Suppressor macrophage treated with lipopolysaccharide for 1 hour (primary cell): ENCODE measurements at places on chromosomes 12 and 14.

GRCh38 chr12:56160193-56160763 lies 2.1 kb downstream of the MYL6 start:
- peak; percentile 54 for DNase-seq

- peak; percentile 61 for DNase-seq
Measured at GRCh38 chr12:38892087-38892786, 13.2 kb downstream of the CPNE8 start.

DNA sequence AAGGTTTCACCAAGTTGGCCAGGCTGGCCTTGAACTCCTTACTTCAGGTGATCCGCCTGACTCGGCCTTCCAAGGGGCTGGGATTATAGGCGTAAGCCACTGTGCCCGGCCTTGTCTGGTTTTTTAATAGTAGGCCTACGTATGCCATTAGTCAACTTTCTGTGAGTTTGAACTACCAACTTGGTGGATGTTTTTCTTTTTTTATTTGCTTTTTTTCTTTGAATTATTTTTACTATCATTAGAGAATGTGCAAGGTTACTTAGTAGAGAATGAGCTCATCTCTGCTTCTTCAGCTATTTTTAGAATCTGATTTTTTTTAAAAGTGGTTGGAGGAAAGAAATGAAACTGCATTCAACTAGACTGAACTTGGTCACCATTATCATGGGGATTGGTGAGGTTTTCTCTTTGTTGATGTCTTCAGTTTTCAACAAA lies 51.4 kb downstream of the HMGA2 start:
- peak; percentile 36 for DNase-seq

DNA sequence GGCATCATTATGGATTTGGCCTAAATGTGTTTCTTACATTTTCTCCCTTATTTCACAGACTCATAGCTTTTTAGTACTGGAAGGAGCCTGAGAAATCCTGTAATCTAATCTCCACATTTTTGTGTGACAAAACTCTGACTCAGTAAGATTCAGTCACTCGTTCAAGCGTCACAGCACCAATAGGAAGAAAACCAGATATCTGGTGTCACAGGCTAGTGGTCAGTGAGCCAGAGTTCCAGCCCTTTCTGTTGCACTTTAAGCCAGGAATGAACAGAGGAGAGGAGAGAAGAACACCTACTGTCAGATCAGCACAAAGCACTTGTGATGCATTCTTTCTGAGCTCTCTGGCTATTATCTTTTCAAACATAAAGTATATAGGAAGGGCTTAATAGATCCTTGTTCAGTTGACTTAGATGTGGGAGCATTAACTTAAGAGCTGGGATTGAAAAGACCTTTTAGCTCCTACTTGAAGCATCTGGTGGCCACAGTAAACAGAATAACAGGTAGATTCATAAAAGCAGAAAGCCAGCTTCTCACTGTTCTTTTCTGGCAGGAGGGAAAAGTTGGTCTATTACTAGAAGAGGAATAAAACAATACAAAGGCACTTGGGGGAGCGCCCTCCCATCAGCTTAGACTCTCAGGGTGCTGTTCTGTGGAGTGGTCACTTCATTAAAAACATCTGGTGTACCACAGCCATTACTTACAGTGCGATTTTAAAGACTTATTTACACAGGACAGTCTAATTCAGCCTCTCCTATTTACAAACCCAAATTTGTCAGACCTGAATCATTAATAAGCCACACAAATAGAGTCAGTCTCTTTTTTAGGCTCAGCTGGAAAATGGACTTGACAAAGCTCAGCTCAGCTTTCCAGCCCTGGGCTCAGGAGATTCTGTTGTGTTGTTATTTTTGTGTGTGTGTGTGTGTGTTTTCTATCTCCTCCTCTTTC lies 12.2 kb upstream of the NID2 start:
- DNase-seq = no peak

DNA sequence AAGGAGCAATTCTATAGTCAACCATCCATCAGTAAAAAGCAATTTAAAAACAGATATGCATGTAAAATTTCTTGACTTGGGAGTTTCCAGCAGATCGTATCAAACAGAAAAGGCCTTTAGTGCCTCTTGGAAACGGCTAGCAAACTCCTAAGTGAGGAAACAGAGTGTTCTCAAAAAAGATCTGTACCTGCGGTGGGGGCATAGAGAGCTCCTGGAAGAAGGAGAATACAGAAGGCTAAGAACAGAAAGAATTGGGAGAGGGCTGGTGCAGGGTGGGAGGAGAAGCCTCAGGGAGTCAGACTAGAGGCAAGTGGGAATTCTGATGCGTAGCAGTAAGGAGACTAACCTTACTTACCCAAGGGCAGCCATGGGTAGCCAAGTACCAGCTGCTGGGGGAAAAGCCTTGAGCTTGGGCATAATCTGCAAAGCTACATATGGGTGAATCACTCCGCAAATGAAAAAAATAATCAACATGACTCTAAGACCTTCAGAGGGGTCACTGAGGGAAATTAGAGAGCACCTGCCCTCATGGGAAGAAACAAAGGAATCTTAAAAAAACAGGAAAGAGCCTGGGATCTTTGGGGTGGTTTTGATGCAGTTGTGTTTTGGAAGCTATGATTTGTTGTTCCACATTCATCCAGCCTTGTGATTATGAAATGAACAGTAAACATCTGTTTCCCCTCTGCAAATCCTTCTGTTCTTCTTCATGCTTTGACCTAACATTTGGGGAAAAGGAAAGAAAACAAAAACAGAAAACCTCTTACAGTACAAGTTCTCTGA lies 10.4 kb downstream of the RHOJ start:
- DNase-seq = no peak

DNA sequence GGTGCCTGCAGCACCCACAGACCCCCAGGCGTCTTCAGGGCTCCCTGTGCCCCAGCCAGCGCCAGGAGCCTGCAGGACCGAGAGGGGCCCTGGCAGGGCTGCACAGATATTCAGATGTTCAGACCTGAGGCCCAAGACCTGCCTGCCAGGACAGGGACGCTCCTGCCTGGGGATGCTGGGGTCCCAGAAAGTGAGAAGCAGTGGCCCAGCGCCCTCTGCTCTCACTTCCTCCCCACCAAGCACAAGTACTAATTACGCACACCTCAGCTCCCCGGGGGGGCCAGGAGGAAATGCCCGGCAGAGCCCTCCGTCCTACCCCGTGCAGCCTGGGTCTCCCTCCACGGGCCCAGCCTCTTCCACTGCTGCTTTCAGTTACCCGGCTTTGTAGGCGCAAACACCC lies 28.8 kb upstream of the INF2 start:
- DNase-seq = no peak

DNA sequence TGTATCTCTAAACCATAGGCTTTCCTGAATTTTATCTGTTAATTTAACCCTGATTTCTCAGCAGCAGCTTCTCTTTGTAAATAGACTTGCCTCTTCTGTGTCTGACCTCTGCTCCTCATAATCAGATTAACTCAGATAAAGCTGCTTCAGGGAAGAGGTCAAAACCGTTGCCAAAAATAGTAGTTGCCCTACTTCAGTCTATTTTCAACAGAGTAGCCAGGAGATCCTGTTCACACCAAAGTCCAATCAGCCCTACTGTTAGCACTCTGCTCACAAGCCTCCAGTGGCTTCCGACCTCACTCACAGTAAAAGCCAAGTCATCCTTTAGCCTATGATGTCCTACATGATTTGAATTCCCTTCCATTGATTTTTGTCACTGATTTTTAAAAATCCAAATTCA lies 258.4 kb downstream of the PPFIA2 start:
- DNase-seq = no peak

GRCh38 chr14:77091518-77091917 lies 6.5 kb upstream of the CIPC start:
- no peak for DNase-seq

DNA sequence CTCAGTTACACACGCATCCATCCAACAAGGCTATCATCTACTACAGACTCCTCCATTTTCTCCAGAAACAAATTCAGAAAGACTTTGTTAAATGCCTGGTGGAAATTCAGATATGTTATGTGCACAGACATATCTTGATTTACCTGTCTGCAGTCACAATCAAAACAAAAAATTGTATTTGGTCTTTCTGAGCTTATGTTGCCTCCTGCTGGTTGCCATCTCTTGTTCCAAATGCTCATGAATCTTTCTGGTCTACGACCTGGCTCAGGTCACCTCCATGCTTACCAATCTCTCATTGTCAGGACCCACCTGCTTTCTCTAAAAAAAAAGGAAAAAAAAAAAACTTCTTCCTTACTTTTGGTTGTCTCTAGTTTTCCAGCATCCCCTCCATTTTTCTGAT lies 169.2 kb upstream of the PLXNC1 start:
- DNase-seq = peak; percentile 15

- DNase-seq = no peak
Measured at GRCh38 chr14:57933349-57933748, 67.5 kb upstream of the SLC35F4 start.

GRCh38 chr14:50675597-50675996 lies 7.5 kb upstream of the SAV1 start:
- DNase-seq = no peak

DNA sequence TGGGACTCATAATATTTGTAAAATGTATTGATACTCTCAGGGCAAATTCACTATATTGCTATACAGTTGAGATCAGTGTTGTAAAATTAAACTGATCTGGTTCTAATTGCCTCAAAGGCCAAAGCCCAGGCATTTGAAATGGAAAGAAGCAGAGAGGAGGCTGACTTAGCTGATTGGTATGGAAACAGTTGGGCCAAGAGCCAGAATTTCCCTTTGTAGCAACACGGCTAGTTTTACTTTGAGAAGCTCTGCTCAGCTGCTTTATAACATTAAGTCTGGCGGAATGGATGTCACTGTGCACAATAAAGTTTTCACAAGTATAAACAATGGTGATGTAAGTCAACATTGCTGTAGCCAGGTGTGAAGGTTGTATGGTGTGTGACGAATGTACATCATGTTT lies 186.4 kb downstream of the MSRB3 start:
- DNase-seq = no peak

GRCh38 chr12:8894378-8894777 lies 19.9 kb upstream of the PHC1 start:
- no peak for DNase-seq

DNA sequence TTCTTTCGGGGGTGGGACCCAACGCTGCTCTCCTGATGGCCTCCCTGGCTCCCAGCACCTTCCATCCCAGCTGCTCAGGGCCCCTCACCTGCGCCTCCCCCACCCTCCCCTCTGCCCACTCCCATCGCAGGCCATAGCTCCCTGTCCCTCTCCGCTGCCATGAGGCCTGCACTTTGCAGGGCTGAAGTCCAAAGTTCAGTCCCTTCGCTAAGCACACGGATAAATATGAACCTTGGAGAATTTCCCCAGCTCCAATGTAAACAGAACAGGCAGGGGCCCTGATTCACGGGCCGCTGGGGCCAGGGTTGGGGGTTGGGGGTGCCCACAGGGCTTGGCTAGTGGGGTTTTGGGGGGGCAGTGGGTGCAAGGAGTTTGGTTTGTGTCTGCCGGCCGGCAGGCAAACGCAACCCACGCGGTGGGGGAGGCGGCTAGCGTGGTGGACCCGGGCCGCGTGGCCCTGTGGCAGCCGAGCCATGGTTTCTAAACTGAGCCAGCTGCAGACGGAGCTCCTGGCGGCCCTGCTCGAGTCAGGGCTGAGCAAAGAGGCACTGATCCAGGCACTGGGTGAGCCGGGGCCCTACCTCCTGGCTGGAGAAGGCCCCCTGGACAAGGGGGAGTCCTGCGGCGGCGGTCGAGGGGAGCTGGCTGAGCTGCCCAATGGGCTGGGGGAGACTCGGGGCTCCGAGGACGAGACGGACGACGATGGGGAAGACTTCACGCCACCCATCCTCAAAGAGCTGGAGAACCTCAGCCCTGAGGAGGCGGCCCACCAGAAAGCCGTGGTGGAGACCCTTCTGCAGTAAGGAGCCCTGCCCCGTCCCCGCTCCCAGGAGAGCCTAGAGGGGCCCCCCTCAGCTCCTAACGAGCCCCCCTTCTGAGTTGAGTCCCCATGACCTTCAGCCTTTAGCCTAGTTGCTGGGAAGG lies at the start of gene HNF1A:
TSS of gene HNF1A (plus strand) at position 248 of the 924 bp plus-strand sequence. CDS start at position 474, 226 bp downstream.
- DNase-seq = no peak

GRCh38 chr12:131637986-131638385 lies 72.9 kb upstream of the SFSWAP start:
- no peak for DNase-seq

DNA sequence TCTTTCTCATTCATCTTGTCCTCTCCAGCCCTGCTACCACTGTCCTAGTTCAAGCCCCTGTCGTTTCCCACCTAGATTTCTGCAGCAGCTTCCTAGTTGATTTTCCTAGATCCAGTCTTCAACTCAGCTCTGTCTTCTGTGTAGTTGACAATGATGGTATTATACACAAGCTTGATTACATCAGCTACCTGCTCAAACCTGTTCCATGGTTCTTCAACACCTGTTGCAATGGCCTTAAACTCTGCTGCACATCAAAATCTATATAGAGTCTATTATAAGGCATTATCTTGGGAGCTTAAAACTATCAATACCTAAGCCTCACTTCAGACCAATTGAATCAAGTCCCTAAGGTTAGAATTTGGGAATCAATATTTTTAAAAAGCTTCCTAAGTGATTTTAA lies 71.7 kb upstream of the PELI2 start:
- no peak for DNase-seq

GRCh38 chr12:3341594-3341993 lies 149.4 kb upstream of the PRMT8 start:
- no peak for DNase-seq

DNA sequence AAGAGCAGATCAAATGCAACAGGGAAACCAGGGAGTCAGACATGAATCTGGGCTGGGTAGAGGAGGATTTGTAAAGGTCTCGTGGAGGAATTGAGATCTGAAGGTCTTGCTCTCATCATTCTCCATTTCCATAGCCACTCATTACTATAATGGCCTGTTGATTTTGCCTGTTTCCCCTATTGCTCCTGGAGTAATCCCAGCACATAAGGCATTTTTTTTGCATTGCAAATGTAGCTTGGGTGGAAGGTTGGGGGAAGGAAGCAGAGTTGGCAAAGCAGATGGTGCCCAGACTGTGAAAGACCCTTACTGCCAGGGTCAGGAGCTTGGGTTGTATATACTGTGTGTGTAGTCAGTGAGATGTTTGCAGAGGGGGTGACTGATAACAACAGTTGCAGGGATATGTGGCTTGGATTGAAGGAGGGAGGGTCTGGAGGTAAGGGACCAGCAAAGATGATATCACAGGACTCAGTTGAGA lies 116.0 kb downstream of the TTC6 start:
- DNase-seq = no peak

DNA sequence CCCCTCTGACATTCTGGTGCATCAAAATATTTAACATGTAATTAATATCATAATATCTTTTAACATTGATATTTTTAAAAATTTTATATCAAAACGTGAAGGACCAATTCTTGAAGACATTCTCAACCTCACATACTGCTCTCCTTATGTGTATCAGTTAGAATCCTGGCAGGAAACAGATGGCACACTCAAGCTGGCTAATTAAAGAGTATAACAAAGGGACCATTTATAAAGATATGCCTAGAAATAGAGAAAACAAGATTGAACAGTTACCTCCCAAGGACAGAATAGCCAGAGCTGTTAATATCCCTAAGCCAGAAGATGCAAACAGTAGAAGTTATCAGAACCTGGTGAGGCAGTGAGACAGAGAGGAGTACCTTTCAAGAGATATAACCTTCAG lies 368.7 kb downstream of the NELL2 start:
- DNase-seq = no peak
